ENCODE measurements at places on chromosomes 5 and 9.

DNA sequence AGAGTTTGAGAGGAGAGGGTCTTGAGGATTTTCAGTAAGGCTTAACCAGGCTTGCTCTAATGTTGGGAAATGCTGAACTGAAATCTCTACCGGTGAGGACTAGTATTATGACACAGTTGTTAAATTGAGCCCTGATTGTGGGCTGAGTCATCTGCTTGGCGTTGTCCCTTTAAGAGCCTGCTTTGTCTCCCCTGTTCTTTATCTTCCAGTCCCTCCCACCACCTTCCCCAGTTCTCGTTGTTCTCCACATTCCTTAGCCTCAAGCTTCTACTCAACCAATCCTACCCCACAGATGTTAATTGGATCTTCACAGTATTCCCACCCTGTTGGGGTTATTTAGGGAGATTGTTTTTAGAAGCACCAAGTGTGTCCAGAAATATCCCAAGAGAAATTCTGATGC, 57.6 kb downstream of the ANKRD55 start:
- no peak for DNase-seq

GRCh38 chr9:75780185-75780584, 110.3 kb upstream of the PCSK5 start:
- DNase-seq = no peak

- no peak for DNase-seq
Observed at GRCh38 chr5:50766967-50767366, 100.5 kb downstream of the PARP8 start.

DNA sequence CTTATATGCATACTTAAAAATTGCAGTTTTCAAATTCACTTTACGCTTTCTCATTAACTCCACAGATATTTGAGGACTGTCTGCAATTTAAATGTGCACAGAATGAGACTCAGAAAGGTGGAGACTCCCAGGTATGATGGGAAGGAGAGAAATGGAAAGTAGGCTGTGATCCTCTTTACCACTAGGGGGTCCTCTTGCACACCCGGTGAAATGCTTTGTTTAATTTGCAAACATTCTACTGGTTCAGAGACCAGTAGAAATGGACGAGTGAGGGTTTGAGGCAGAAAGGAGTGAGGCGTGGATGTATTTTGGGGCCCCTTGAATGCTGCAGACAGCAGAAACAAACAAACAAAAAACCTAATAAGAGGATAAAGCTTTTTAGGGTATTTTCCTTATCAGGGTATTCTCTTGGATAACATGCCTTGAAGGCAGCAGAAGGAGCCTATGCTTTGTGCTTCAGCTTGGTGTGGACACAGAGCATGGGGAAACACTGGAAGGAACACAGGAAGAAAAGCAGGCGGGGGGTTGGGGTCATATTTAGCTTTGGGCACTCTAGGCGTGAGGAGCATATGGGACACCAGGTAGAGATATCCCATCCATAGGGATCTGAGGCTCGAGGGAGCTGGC, 410.1 kb downstream of the DMRT2 start:
- DNase-seq = no peak

DNA sequence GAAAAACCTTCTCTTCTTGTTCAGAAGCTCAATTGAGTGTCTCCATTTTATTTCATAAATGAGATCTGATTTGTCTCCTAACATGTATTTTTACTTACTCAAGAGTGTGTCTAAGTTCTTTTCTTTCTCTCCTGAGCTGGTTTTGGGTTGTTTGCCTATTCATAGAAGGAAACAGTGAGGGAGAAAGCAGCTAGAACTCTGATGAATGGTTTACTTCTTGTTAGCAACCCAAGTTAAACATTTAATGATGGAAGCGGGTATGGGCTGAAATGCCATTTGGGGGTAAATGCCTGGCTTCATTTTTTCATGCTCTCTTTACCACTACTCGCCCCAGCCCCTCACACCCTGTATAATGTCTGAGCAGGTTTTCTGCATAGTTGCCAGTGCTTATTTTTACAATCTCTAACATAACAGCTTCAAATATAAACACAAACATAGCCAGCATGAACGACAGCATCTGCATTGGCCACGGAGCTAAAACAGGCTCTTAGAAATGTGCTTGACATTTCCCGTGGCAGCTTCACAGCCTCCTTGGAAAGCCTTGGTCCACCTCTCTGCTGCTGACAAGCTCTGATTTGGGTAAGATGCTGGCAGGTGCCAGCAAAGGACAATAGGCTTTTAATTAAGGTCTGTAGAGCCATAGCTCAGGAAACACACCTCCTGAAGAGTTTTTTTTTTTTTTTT, 321.1 kb downstream of the ARHGEF28 start:
- peak; percentile 64 for DNase-seq

DNA sequence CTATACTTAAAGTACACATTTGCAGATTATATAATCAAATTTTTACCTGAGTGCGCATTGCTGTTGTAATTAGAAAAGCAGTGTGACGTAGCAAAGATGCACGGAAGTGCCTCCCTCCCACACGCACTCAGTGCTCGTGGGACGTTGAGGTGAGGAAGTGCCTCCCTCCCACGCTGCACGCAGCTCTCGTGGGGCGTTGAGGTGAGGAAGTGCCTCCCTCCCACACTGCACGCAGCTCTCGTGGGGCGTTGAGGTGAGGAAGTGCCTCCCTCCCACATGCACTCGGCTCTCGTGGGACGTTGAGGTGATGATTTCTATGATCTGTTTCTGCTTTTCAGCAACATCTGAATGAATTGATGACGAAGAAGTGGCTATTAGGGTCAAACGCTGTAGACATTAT, 21.0 kb downstream of the EXOC3 start:
- no peak for DNase-seq

- DNase-seq = no peak
Observed at GRCh38 chr9:99607842-99608448, 213.7 kb upstream of the NR4A3 start.

DNA sequence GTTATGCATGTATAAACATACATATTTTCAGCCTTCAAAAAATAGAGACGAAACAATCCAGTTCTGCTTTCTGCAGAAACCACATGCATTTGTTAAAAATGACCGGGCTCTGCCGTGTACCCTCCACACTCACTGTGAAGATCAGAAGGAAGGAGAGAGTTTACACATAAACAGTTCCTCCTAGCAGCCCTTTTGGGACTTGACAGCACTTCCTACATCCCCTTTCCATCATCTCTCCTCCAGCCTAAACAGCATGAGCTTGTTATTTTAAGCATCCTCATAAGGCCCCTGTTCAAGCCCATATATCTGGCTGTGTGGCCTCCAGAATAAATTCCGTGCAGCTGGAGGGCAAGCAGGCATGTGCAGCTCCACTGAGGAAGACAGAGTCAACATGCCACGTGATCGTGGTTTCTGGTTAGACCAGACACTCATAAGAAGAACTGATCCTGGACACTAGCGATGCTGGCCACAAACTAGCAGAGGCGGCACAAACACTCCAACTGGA, 42.2 kb downstream of the NIPAL4 start:
- DNase-seq = no peak

- no peak for DNase-seq
Observed at GRCh38 chr5:139275956-139276355, 17.6 kb upstream of the MATR3 start.

DNA sequence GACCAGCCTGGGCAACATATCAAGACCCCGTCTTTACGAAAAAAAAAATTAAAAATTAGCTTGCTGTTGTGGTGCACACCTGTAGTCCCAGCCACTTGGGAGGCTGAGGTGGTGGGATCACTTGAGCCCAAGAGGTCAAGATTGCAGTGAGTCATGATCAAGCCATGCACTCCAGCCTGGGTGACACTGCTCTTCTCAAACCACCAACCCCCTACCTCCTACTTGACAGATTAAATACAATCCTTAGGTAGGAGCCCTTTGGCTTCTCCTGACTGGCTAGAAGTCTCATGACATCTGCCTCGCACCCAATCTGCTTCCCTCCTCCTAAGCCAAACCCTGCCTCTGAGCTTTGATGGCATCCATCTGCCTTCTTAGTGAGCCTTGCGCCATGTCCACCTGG, 11.6 kb upstream of the FBP1 start:
- DNase-seq = no peak

DNA sequence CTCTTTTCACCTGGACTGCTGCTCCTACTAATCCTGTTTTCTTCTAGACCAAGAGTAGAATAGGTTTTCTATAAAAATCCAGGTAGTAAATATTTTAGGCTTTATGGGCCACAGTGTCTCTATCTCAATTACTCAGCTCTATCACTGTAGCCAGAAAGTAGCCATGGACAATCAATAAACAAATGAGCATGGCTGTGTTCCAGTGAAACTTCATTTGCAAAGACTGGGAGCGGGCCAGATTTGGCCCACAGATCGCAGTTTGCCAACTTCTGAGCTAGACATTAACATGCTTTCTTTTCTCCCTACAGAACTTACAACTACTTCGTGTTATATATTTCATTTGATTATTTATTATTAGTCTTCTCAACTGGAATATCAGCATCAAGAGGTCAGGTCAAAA, 30.2 kb downstream of the BRINP1 start:
- DNase-seq = peak; percentile 15

DNA sequence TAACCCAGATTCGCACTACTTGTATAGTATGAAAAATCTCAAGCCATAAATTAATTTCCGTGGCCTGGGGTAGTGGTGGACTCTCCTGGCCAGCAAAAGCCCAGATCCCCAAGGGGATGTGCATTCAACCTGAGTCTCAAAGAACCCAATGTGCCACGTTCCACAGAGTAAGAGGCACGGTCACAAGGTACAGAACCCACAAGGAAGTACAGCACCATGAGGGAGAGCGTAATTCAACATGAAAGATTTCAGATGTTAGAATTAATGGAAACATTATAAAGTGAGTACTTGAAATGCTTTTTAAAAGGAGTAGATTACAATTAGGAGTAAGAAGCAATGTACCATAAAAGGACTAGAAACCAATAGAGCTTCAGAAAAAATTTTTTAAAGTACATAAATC, 23.4 kb downstream of the SRD5A1 start:
- DNase-seq = no peak

DNA sequence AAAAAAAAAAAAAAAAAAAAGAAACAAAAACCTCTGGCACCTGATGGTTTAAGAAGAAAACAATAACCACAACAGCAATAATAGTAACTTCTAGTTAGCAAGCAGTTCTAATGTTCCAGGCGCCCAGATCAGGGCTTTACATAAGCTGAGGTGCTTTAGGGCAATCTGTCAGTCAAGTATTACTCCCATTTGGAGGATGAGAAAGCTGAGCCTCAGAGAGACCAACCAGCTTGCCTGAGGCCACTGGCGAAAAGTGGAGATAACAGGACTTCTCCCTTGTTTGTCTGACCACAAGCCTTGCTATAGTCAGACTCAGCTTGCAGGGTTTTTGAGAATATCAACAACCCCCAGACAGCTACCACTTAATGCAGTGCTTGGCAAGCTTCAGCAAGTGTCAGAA, 83.5 kb upstream of the BOD1 start:
- no peak for DNase-seq

- DNase-seq = no peak
Observed at GRCh38 chr9:116685166-116685565, 1.9 kb upstream of the TRIM32 start.

DNA sequence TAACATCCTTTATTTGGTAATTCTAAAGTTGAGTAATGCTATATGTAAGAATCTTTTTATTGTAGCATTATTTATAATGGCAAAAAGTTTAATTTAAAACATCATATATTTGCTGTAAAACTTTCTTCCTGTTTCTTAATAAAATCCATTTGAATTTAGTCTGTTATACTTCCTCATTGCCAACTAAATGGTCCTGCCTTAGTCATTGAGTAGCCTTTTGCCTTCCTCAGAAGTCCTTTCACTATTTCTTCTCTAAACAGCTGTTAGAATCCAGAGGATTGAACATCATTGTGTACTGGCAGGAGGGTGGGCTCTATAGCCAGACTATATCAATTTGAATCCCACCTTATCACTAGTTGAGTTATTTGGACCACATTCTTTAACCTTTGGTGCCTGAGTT, 11.0 kb downstream of the SLC44A1 start:
- no peak for DNase-seq

- DNase-seq = no peak
Observed at GRCh38 chr5:149409268-149409948, 30.3 kb upstream of the IL17B start.

- DNase-seq = no peak
Observed at GRCh38 chr9:114366334-114367128, 21.3 kb downstream of the AKNA start.

DNA sequence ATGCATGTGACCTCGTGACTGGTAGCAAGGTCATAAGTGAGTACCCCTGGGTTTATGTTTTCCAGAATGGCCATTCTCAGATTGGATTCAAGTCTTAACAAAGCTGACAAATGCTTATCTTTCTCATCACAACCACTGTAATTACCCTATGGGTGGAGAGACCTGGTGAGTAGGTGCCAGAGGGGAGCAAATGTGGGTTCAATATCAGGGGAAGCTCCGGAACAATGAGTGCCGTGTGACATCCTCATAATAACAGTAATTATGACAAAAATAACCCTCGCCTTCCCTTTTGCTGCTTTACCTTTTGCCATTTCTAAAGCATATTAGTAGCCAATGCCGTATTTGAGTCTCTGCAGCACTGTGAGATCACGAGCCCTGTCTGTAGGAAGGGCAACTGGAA, 95.9 kb downstream of the NSG2 start:
- no peak for DNase-seq

DNA sequence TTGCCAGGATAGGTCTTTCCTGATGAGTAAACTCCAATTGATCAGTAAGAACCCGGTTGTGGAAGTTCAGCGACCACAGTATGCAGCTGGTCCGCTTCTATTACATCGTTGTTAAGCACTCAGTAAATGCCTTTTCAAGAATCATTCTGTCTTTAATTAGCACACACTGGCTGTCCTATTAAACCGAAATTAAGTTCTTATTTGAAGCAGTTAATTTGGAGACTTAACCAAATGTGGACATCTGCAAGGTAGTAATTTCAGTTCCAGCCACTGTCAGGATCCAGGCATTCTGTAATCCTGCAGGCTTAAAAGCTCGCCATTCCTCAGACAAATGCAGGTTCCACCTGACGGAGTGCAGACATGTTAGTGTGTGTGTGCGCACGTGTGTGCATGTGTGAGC, 254.6 kb downstream of the IRX2 start:
- DNase-seq = peak; percentile 24

- DNase-seq = no peak
Observed at GRCh38 chr9:96171728-96172127, 130.2 kb downstream of the HSD17B3 start.

GRCh38 chr5:72167804-72168203, 60.5 kb downstream of the MAP1B start:
- peak; percentile 37 for DNase-seq

- peak; percentile 85 for DNase-seq
Observed at GRCh38 chr5:93078082-93079038, 502.7 kb downstream of the NR2F1-AS1 start.

DNA sequence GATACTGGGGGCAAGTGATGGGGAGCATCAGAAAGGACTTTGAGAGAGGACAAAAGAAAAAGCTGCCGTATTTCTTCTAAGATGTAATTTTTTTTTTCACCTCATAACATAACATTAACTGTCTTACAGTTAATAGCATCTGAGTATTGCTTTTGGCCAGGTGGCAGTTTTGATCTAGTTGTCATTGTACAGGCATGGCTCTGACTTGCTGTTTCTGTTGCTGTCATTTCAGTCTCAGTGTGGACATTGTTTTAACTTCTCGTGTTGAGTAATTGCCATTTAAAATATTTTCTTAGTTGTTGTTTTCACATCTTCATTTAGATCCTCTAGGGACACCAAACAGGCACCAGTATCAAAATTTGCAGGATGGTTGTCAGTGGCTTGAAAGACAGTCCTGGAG, 12.4 kb downstream of the SMAD5 start:
- no peak for DNase-seq

- DNase-seq = no peak
Observed at GRCh38 chr9:129177443-129177790, 644 bp downstream of the IER5L start.

GRCh38 chr9:20398536-20399338, 223.6 kb downstream of the MLLT3 start:
- DNase-seq = no peak

Measured in tongue (tissue), 3 donors.